ENCODE measurements at places on chromosomes 7 and 10.

DNA sequence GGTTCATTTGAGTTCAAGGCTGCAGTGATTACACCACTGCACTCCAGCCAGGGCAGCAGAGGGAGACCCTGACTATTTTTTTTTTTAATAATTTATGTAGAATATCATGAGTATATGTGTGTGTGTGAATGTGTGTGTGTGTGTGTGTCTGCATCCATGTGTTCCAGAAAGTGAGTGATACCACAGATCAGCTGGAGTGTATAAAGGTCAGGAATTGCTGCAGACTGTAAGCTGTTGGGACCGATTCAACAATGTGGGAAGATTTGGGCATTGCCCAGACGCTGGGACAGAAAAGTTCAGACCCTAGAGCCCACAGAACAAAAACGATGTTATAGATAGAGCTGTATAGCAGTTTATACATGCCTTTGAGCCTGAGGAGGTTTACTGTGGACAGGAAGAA is 435.6 kb downstream of the CCSER2 start:
- DNase-seq = no peak

DNA sequence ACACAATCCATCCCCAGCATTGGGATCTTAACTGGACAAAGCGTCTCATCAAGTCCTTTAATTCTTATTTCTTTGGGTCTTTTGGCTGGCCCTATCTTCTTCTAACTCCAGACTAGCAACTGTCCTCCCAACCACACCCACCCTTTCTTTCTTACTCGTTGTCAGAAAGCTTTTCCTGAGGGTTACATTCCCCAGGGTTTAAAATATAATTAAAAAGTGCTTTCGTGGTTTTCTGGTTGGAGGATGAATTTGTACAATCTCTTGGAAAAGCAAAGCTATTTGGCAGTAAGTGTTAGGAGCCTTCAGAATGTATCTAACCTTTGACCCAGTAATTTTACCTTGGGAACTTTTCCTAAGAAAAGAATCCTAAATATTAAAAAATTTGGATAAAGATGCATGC is 10.4 kb upstream of the ITGB8 start:
- no peak for DNase-seq

GRCh38 chr7:39430909-39431641 is 135.1 kb upstream of the YAE1 start:
- no peak for DNase-seq

GRCh38 chr7:47525066-47525623 is 56.8 kb downstream of the TNS3 start:
- no peak for DNase-seq

- DNase-seq = no peak
Observed at GRCh38 chr10:6407034-6407721, 172.9 kb downstream of the PRKCQ start.

GRCh38 chr10:126196281-126196680 is 192.0 kb downstream of the ADAM12 start:
- DNase-seq = no peak

DNA sequence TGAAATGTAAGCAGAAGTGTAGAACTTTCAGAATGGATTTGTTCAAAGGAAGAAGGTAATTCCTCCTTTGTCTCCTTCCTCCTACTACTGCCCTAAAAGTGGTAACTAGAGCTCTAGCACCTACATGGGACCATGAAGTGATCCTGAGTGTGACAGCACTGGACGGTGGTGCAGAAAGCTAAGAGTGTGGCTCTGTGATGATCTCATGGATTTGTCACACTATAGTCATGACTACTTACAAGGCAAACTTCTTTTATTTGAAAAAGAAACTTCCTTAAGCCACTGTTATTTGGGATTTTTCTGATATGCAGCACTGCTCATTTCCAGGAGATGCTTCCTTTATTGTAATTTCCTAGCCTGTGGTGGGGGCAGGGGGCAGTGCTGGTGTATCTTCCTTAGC is 5.8 kb upstream of the FHIP2A start:
- DNase-seq = no peak

DNA sequence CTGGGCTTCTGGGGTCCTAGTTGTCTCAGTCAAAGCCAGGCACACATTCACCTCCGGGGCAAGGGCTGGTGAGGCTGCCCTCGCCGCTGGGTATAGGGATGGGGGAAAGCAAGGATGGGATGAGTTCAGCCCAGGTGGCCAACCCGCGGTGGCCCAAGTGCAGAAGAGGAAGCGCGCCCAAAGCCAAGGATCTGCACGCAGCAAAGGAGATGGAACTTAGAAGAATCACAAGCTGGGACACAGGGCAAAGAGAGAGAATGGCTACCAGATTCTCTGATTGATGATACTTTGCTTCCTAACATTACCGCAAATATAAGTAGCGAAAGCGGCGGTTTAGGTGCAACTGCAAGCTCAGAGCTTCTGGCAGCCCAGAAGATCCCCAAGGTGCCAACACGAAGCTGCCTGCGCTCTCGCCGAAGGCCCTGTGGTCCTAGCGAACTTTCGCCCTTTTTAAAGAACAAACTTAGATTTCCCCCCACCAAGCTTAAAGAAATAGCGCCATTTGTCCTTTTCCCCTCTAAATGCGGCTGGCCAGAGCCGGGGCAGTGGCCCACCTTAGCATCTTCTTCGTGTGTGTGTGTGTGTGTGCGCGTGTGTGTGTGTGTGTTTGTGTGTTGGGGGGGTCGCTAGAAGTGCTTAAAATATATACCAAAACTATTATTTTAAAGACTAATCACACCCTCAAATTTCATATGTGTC is 927 bp upstream of the MKX start:
- DNase-seq = no peak

GRCh38 chr10:78904196-78904595 is 164.6 kb upstream of the ZMIZ1 start:
- no peak for DNase-seq

- no peak for DNase-seq
Observed at GRCh38 chr7:152392254-152392653, 43.5 kb downstream of the KMT2C start.

DNA sequence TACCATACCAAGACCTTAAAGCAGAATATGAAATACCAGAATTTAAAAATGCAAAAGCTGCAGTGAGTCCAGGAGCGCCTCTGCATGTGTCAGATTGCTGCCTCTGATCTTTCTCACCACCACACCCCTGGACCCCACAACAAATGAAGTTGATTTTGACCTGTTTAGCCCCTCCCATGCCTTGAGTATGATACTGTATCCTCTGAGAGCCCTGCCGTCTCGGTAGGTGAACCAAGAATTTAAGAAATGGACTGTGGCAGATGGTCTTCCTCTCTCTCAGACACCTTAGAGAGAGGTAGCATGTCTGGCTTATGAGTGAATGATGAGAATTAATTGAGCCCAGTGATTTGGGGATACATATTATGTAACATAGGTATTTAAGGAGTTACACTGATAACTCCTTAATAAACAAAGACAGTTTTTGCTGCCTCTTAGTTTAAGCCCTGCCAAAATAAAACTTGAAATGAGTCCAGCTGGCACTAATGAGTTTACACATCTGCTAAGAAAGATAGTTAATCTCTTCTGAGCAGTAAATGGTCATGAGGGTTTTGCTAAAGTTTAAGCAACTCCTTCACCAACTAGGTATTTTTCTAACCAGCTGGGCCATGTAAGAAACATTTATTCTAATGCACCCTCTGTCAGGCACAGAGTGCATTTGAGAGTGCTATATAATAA is 4.5 kb upstream of the TFPI2 start:
- DNase-seq = no peak

GRCh38 chr10:121947343-121948330 is 19.8 kb upstream of the ATE1 start:
- DNase-seq = no peak

DNA sequence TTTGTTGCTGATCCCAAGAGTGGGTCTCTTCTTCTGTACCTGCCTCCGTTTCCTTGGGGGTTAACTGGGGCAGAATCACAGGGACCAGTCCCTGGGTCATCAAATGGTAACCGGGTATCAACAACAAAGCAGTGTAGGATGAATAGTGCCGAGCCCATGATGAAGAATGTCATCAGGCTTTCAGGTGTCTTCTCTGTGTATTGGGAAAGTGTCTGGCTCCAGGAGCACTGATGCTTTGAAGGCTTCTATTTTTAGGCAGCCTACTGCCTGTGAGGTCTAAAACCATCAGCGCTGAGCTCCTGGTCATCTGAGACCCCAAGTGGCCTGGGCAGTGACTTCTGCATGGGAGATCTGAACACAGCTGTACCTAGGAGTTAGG is 48.2 kb upstream of the SHH start:
- DNase-seq = no peak

DNA sequence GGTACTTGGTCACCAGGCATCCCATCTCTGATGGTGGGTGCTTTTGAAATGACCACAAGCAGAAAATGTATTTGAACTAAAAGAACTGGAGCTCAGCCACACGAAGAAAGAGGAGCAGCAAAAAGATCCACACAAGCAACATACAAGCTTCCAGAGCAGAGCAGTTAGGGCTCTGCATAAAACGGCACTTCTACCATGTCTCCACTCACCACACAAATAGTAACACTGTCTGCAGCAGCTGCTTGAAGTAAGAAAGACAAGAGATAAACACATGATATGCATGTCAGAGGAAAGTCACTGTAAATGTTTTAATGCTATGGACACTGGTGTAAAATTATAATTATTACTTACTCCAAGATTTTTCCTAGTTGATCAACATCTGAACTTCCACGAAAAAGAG is 32.5 kb upstream of the FAM133B start:
- no peak for DNase-seq

- DNase-seq = no peak
Observed at GRCh38 chr7:82081644-82082224, 311.9 kb upstream of the HGF start.

GRCh38 chr7:71780282-71780681 is 631.9 kb downstream of the CALN1 start:
- DNase-seq = no peak

GRCh38 chr7:42227541-42227935 is 9.5 kb downstream of the GLI3 start:
- no peak for DNase-seq

- DNase-seq = peak; percentile 5
Observed at GRCh38 chr7:25565949-25566348, 337.7 kb upstream of the NPVF start.

DNA sequence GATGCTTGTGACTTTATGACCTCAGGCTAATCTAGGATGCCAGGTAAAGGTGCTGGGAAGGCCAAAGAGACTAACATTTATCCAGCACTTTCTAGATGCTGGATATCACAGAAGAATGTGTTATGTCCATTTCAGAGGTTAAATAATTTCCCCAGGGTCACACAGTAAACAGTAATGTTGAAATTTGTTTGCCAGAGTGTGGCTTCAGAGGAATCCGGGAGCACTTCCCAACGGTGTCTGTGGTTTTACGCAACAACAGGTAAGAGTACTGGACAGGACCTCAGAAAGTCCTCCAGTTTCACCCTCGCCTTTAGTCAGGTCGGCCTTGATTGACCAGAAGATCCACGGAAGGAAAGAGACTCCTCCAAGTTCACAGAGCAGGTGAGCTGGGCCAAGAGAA is 1.7 kb downstream of the SHTN1 start:
- DNase-seq = no peak

DNA sequence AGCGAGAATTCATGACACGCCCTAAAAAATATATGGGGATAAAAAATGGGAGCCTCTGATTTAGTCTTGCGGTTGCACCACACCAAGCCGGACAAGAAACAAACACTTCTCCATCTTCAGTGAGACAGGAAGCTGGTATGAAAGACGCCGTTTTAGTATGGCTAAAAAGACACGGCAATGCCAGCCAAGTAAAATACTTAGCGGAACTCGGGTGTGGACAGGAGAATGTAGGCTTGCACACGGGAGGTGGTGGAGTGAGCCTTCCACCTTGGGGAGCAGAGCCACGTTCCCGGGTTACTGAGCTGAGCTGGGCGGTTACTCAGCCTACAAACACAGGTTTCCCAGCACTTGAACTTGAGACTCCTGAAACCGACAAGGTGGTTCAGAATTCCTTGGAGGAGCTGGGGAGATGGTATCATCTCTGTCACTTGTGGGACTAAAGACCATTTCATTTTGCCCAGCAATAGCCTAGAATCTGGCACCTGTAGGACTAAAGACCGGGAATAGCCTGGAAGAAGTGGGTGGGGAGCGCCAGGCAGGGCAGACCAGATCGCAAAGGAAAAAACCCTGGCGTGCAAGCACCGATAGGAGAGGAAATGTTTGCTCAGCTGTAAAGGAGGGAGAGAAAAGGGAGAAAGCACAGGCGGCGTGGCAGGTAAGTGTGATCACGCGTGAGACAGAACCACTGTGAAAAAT is 34.8 kb upstream of the SEPHS1 start:
- no peak for DNase-seq
